ENCODE measurements at places on chromosomes 4 and X.

DNA sequence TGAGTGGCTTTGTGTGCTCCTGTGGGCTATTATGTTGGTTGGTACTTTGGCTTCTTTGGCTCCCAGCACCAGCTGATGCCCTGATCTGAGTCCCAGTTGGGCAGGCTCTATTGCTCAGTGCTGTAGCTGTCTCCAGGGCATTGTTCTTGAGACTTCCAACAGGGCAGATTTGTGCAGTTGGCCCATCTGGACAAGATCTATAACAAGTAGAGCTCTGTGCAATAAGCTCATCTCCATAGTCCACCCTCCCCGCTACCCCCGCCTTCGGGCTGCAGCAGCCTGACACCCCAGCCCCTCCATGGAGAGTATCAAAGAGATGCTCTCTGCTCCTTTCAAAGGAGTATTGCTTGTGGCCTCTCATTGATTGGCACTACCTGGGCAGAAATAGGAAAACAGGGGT lies 5.8 kb upstream of the TMEM31 start:
- no peak for DNase-seq

DNA sequence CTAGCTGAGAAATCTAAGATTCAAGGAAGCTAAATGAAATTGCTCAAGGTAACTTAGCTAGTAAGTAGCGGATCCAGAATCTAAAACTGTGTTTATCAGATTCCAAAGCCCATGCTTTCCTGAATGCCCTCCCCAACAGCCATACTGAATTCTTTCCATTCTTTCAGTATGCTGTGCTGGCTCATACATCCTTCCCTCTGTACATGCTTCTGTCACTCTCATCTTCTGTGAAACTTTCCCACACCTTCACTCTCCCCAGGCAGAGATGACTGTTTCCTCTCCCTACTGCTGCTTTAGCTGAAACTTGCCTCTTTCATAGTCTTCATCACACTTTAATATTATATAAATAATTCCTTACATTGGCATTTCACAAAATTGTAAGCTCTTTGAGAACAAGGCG lies 39.3 kb upstream of the SMARCAD1 start:
- DNase-seq, result no peak

DNA sequence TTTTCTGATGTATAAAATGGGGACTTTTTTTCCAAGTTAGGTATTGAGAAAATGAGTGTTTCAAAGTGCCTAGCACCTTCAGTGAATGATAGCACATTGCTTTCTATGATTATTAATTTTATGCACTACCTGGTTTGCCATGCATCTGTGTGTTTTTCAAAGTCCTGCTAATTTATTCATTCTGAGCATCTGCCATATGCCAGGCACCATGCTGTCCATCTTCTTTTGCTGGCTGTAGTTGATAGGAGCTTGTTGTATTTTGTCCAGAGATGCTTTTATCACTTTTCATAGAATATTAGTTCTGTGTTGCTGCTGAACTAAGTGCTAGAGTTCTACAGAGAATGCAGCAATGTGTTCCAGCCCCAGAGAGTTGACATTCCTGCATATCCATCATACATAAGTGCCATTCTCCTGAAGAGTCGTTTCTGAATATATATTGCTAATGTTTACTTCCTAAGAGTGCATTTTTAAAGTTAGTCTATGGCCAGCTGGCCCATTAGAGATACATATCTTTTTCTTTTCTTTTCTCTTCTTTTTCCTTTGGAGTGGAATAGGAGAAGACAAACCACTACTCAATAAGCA lies 49.0 kb upstream of the CLNK start:
- DNase-seq, result no peak

DNA sequence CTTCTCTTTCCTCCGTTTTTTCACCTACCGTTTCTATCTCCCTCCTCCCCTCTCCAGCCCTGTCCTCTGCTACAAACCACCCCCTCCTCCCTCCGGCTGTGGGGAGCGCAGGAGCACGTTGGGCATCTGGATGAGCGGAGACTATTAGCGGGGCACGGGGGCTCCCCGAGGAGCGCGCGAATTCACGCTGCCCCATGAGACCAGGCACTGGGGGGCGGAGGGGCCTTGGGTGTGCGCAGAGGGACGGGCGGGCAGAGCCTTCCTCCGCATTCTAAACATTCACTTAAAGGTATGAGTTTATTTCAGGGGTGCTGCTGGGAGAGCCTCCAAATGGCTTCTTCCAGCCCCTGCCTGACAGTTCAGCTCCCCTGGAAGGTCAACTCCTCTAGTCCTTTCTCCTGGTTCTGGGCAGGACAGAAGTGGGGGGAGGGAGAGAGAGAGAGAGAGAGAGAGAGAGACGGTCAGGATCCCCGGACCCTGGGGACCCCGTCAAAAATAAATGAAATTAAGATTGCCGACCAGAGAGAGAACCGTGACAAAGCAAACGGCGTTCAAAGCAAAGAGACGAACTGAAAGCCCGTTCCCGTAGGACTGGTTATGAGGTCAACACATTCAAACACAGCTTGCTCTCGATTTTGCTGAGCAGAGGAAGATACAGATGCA lies 5.0 kb downstream of the SHOX start:
- DNase-seq, result no peak

DNA sequence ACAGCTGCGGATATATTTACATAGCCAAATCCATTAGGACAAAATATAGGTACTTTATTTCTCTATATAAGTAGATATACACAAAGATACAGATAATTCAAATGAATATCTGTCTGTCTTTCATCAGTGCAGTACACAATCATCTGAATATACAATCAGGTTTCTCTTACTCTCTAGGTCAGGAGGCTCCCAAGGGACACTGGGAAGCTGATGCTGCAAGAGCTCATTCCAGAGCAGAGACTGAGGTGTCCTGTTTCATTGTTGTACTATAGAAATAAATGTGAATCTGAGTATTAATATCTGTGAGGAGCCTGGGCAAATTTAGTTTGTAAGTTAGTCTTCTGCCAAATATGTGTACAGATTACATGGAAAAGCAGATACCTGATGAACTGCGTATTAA lies 4.2 kb downstream of the TLL1 start:
- DNase-seq, result no peak

DNA sequence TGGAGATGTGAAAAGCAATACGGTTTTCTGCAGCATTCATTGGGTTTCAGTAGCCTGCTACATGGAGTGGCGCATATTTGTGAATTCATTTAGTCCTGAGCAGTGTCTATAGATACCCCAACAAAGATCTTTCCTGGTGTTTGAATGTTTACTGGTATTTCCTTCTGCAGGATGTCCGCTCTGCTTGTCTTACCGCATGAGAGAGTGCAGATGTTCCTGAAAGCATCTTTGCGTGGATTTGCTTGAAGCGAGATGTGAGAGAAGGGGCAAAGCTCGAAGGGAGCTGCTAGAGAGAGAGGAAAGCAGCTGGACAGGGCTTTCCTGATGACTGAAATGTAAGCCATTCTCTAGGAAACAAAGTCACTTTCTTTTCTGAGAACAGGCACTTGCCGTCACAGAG lies 40.9 kb upstream of the GYPA start:
- DNase-seq, result no peak

GRCh38 chrX:30821116-30821515 lies 67.9 kb downstream of the TAB3 start:
- DNase-seq, result no peak

- DNase-seq, result no peak
These were observed 25.5 kb upstream of the FGF5 start for GRCh38 chr4:80240976-80241375.
